ENCODE measurements at places on chromosomes 4 and X. TPM values are rescaled to one million over a fixed set of nuclear protein-coding genes. Genes with fewer than 3 reads are reported as not detected.

Gene IGSF1
- total RNA-seq: 1.5 TPM

Gene UBA1
- 286 TPM for total RNA-seq

Gene MAGEA12
- not detected for total RNA-seq

Gene GPM6B
- 10.1 TPM for total RNA-seq

Gene EXOC1L
- not detected for total RNA-seq

Gene EOLA2
- 30.2 TPM for total RNA-seq

Gene HTRA3
- total RNA-seq: 18.9 TPM

GRCh38 chr4:80188801-80189458 lies 8.4 kb upstream of the PRDM8 start:
- no peak overlapping the region for H3K27ac ChIP-seq
- no peak overlapping the region for H3K4me3 ChIP-seq

DNA sequence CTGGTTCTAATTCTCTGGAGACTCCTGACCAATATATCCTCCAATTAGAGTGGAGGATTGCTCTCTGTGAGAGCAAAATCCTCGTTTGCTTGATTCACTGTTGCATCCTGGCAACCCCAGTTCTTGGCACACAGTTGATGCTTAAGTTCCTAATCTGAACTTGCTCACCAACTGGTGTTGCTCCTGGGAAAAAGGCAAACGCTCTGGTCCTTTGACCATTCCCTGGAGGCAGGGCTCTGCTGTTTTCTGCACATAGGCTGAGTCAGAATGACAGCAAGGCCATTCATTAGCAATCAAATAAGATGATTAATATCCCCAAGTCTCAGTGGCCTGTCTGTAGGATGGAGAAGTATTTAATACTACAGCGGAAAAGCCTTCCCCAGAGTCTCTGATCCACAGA lies 172.7 kb upstream of the TBC1D9 start:
- no peak overlapping the region for H3K4me3 ChIP-seq
- H3K4me1 ChIP-seq: no peaks in the 10 kb centered on the region
- no peak for DNase-seq
- no peaks in the 10 kb centered on the region for H3K36me3 ChIP-seq

DNA sequence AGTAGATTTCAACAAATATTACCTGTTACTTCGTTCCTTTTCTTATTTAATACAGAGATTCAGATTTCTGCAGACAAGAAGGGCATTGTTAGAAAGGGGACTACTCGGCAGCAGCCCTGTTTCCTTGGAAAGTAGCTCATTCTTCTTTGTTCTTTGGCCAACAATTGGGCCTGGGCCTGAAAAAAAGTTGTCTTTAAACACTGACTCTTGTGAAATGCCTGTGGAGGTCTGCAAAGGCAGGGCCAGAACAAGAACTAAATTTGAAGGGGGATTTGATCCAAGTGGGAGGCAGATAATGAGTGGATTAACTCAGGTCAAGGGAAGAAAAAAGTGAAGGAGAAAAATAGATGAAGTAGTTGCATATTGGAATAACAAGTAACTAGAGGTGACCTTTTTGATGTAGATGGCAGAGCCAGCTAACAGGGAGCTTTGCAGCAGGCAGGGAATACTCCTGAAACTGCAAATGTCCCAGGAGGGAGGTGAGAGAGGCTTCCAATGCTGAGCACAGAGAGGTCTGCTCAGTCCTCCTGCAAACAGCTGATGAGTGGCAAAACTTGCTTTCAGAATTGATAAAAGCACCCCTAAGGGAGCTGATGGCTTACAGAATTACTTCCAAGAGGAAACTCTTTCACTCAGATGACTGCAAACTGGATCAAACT lies 393.2 kb upstream of the HS3ST1 start:
- H3K4me3 ChIP-seq: no peak overlapping the region
- no peak overlapping the region for H3K27ac ChIP-seq
- H3K27me3 ChIP-seq: no peaks in the 10 kb centered on the region
- no peak for DNase-seq

DNA sequence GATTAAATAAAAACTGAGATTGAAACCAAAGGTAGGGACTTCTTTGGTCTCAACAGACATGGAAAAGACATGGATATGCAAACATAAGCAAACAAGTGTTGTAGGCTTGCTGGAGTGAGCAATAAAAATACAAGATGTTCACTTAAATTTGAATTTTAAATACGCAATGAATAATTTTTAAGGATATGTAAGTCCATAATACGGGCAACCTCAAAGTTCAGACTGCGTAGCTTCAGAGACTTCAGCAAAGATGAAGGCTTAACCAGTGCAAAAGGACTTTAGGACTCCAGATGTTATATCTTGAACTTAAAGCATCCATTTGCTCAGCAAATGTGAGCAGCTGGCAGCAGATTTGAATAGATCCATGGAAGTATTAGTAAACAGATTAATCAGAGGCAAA lies 549.3 kb downstream of the ARAP2 start:
- H3K27ac ChIP-seq: no peak overlapping the region
- no peak overlapping the region for H3K4me3 ChIP-seq
- H3K36me3 ChIP-seq: no peaks in the 10 kb centered on the region
- no peaks in the 10 kb centered on the region for H3K4me1 ChIP-seq

- no peak for DNase-seq
- no peaks in the 10 kb centered on the region for H3K27me3 ChIP-seq
- H3K4me1 ChIP-seq: no peaks in the 10 kb centered on the region
- no peak overlapping the region for H3K27ac ChIP-seq
- H3K36me3 ChIP-seq: no peaks in the 10 kb centered on the region
Observed at GRCh38 chr4:155618183-155618838, 48.3 kb upstream of the GUCY1A1 start.

GRCh38 chr4:174859904-174860303 lies 30.9 kb upstream of the GLRA3 start:
- H3K4me3 ChIP-seq: no peak overlapping the region
- DNase-seq: no peak
- H3K36me3 ChIP-seq: no peaks in the 10 kb centered on the region
- no peaks in the 10 kb centered on the region for H3K27me3 ChIP-seq
- H3K27ac ChIP-seq: no peak overlapping the region

- H3K27ac ChIP-seq: no peak overlapping the region
- H3K4me1 ChIP-seq: no peaks in the 10 kb centered on the region
- DNase-seq: no peak
- no peak overlapping the region for H3K4me3 ChIP-seq
Observed at GRCh38 chrX:85140964-85141363, 102.6 kb downstream of the SATL1 start.

DNA sequence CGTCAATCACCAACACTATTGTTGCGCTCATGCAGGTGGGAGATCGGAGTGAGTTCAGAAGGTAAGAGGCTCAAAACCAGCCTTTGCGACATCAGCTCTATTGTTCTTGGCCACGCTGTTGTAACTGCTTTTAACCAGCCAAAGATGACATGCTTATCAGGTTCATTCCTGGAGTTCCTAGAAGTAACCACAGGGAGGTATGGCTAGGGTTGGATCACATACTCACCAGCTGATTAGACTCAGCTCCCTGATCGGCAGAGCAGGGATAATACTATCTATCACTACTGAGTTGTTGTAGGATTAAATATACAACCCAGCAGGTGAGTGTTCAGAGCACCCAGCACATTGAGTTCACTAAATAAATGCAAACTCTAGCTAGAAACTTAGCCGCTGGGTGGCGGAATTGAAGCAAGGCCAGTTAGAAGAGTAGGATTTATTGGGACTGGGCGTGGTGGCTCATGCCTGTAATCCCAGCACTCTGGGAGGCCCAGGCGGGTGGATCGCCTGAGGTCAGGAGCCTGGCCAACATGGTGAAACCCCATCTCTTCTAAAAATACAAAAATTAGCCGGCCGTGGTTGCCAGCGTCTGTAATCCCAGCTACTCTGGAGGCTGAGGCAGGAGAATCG lies 12.4 kb downstream of the SLC34A2 start:
- no peak overlapping the region for H3K4me3 ChIP-seq
- no peak for DNase-seq
- H3K36me3 ChIP-seq: no peaks in the 10 kb centered on the region
- H3K27ac ChIP-seq: no peak overlapping the region
- no peaks in the 10 kb centered on the region for H3K4me1 ChIP-seq

- no peak overlapping the region for H3K4me3 ChIP-seq
- H3K27me3 ChIP-seq: no peaks in the 10 kb centered on the region
- no peak for DNase-seq
- no peaks in the 10 kb centered on the region for H3K4me1 ChIP-seq
- H3K27ac ChIP-seq: no peak overlapping the region
- H3K36me3 ChIP-seq: no peaks in the 10 kb centered on the region
Observed at GRCh38 chr4:181687116-181687515, 556.1 kb upstream of the TENM3 start.
